ENCODE measurements at places on chromosomes 6 and 20.

GRCh38 chr6:93164781-93165180, 254.6 kb downstream of the EPHA7 start:
- no peak overlapping the region for H3K4me3 ChIP-seq
- no peak overlapping the region for H3K27ac ChIP-seq
- no peaks in the 10 kb centered on the region for H3K4me1 ChIP-seq
- H3K27me3 ChIP-seq = no peaks in the 10 kb centered on the region

GRCh38 chr20:21569586-21569985, 55.7 kb upstream of the NKX2-2 start:
- peaks cover 44% of the 10 kb centered on the region for H3K27me3 ChIP-seq
- H3K27ac ChIP-seq = no peak overlapping the region
- H3K4me1 ChIP-seq = peaks cover 2% of the 10 kb centered on the region
- peaks cover 3% of the 10 kb centered on the region for H3K36me3 ChIP-seq
- no peak for DNase-seq

GRCh38 chr6:35015996-35016395, 125.1 kb downstream of the TCP11 start:
- no peak for DNase-seq
- H3K4me3 ChIP-seq = no peak overlapping the region
- peaks cover 10% of the 10 kb centered on the region for H3K36me3 ChIP-seq

- peaks cover 2% of the 10 kb centered on the region for H3K4me1 ChIP-seq
- no peak overlapping the region for H3K27ac ChIP-seq
- H3K36me3 ChIP-seq = peaks cover 2% of the 10 kb centered on the region
- no peak overlapping the region for H3K4me3 ChIP-seq
These were observed 149.7 kb downstream of the UNC5CL start for GRCh38 chr6:40889137-40889832.

DNA sequence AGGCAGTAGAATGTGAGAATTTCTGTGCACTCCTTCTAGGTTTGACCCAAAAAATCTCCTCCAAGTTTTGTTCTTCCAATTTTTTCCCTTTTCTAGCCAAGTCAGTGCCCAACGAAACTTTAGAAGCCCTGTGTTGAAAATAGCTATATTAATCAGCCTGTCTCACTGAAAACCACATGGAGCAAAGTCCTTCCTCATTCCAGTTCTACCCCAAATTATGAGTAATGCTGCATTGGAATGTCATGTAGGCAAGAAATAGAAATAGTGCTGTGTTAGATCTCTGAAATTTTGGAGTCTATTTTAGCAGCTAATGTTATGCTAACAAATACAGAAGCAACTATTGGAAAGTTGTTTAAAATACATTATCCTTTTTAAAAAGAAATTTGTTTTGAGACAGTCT, 725.5 kb downstream of the TBC1D32 start:
- H3K27ac ChIP-seq = no peak overlapping the region
- no peak for DNase-seq
- no peaks in the 10 kb centered on the region for H3K4me1 ChIP-seq
- no peaks in the 10 kb centered on the region for H3K36me3 ChIP-seq

DNA sequence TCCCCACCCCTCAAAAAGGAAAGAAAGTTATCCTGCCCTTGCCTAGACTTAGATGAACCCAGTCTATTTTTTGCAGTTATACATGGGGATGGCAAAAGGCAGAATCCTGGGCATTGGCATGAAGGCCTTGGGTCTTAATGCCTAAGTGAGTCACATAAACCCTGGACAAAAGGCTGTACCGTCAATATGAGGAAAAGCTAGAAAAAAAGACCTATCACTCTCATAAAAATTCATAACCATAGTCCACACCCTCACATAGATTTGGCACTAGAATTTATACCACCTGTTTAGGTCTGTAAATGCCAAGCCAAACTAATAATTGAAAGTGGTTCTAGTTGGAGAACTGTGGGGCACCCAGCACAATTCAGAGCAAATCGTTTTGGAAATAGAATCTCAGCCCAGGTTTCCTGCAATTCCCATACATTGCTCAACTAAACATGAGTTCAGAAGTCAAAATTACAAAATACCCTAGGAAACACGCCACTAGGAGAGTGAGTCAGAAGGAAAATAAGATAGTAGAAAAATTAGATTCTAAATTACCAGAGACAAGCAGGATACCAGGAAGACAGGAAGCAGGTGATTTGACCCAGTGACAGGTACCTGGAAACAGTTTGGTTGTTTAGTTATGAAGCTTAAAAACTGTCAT, 70.4 kb upstream of the FUCA2 start:
- H3K27me3 ChIP-seq = no peaks in the 10 kb centered on the region
- H3K4me1 ChIP-seq = peaks cover 41% of the 10 kb centered on the region
- no peak for DNase-seq
- H3K36me3 ChIP-seq = no peaks in the 10 kb centered on the region
- H3K4me3 ChIP-seq = no peak overlapping the region

DNA sequence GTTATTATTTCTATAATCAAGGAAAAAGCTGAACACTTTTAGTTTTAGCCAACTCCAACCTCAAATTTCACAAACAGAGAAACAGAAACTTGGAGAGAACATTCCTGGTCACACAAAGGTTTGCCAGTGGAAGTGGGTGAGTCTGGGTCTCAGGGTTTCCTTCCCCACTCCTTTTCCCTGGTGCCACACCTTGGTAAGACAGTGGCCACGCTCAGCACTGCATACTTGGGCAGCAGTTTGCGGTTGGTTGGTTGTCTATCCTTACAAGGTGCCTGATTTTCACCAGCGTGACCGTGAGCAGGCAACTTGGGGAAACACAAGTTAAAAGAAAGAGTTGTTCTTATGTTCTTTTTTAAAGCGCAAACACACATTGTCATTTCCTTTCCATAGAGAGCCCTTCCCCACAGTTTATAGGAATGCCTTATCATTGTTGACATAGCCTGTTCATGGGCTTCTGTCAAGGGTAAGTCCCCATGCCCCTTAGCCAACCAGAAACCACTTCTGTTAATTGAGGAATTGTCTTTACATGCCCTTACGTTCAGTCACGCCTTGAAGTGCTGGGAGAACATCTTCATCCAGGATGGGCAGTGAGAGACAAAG, 82.2 kb downstream of the RIN2 start:
- DNase-seq = no peak
- H3K27me3 ChIP-seq = peaks cover 16% of the 10 kb centered on the region
- H3K4me1 ChIP-seq = no peaks in the 10 kb centered on the region
- no peak overlapping the region for H3K27ac ChIP-seq
- no peak overlapping the region for H3K4me3 ChIP-seq

DNA sequence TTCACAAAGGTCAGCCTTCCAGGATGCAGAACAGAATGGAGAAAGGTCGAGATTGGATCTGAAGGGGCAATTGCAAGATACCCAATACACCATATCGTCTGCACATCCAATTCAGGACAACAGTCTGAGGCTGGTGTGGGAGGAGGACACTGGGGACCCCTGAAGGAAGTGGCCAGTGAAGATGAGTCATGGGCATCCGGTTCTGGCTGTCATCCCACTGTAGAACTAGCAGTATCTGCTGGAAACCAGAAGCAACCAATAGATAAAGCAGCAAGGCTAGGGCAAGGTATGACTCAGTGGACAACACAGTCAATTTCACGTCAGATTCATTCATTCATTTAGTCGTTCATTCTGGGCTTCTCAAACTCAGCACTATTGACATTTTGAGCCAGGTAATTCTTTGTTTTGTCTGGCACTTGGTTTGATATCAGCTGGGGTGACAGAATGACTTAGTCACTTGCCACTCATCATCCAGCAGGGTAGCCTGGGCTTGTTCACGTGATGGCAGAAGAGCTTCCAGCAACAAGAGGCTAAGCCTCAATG, 30.3 kb upstream of the SHLD1 start:
- H3K27me3 ChIP-seq = no peaks in the 10 kb centered on the region
- no peak for DNase-seq
- no peak overlapping the region for H3K27ac ChIP-seq
- H3K36me3 ChIP-seq = no peaks in the 10 kb centered on the region
- peaks cover 20% of the 10 kb centered on the region for H3K4me1 ChIP-seq

DNA sequence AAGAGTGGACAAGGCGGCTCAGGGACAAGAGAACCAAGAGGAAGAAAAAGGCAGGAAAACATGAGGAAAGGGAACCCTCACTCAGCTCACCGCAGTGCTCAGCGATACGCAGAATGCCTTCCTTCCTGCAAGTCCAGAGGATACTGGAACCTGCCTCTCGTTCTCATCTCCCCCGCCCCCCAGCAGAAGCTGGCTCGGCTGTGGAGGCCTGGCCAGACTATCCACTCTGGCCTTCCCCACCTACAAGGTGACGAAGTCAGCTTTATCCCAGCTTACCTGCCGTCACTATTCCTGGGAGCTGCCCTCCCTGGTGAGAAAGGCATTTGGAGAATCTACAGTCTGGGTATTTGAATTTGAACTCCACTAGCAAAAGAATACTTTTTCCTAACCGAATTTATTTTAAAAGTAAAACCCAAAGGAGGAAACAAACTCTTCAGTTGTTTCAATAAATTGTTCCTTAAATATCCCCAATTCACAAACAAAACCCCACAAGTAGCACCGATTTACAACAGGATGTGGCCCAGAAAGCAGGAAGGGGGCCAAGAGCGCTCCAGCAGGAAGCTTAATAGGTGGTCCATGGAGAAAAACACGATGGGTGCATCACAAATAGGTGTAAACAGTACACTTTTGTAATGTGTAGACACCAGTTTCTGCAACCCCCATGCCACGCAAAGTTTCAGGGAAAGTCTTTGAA, 2.1 kb upstream of the DIDO1 start:
- peak overlapping the region; percentile 93 for H3K27ac ChIP-seq
- DNase-seq = no peak
- peak overlapping the region; percentile 96 for H3K4me3 ChIP-seq
- peaks cover 45% of the 10 kb centered on the region for H3K4me1 ChIP-seq
- no peaks in the 10 kb centered on the region for H3K27me3 ChIP-seq
- H3K36me3 ChIP-seq = no peaks in the 10 kb centered on the region

DNA sequence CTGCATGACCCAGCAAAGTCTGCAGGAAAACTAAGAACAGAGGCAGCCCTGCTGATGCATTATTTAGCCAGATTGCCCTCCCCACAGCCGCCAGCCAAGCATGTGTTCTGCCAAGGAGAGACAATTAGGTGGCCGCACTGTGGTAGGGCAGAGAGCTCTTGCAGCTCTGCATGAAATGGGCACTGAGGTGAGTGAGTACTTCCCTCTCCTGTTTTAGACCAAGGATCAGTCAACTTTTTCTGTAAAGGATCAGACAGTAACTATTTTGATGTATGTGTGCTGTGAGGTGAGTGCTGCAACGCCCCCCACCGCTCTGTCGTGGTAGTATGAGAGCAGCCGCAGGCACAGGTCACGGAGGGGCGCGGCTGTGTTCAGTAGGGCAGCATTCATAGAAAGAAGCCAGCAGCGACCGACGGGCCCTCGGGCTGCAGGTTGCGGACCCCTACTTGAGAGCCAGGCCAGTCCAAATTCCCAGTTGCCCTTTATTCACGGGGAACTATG, 23.8 kb upstream of the FAM50B start:
- no peak for DNase-seq
- no peak overlapping the region for H3K4me3 ChIP-seq
- H3K27ac ChIP-seq = no peak overlapping the region
- H3K27me3 ChIP-seq = peaks cover 23% of the 10 kb centered on the region
- no peaks in the 10 kb centered on the region for H3K4me1 ChIP-seq

GRCh38 chr6:112007254-112007653, 46.6 kb upstream of the CCN6 start:
- no peaks in the 10 kb centered on the region for H3K27me3 ChIP-seq
- peaks cover 14% of the 10 kb centered on the region for H3K4me1 ChIP-seq
- H3K27ac ChIP-seq = no peak overlapping the region
- no peaks in the 10 kb centered on the region for H3K36me3 ChIP-seq
- no peak overlapping the region for H3K4me3 ChIP-seq

- DNase-seq = no peak
- peaks cover 13% of the 10 kb centered on the region for H3K27me3 ChIP-seq
- no peak overlapping the region for H3K4me3 ChIP-seq
- peaks cover 2% of the 10 kb centered on the region for H3K36me3 ChIP-seq
- H3K4me1 ChIP-seq = peaks cover 2% of the 10 kb centered on the region
These were observed 82.8 kb downstream of the CCDC170 start for GRCh38 chr6:151576633-151577032.

GRCh38 chr20:50855498-50856474, 60.9 kb downstream of the BCAS4 start:
- H3K27ac ChIP-seq = no peak overlapping the region
- peaks cover 3% of the 10 kb centered on the region for H3K36me3 ChIP-seq
- H3K4me1 ChIP-seq = no peaks in the 10 kb centered on the region
- H3K27me3 ChIP-seq = no peaks in the 10 kb centered on the region

GRCh38 chr6:83756565-83756964, 47.7 kb upstream of the SNAP91 start:
- no peak for DNase-seq
- no peak overlapping the region for H3K27ac ChIP-seq
- H3K4me3 ChIP-seq = no peak overlapping the region
- no peaks in the 10 kb centered on the region for H3K27me3 ChIP-seq

- DNase-seq = no peak
- no peaks in the 10 kb centered on the region for H3K36me3 ChIP-seq
- H3K4me1 ChIP-seq = peaks cover 7% of the 10 kb centered on the region
- no peak overlapping the region for H3K4me3 ChIP-seq
These were observed 43.1 kb downstream of the ZNF217 start for GRCh38 chr20:53550280-53551187.

GRCh38 chr6:106495014-106495413, 134.3 kb downstream of the RTN4IP1 start:
- no peak for DNase-seq
- H3K36me3 ChIP-seq = peaks cover 5% of the 10 kb centered on the region
- no peak overlapping the region for H3K4me3 ChIP-seq
- H3K27me3 ChIP-seq = peaks cover 24% of the 10 kb centered on the region

- H3K4me1 ChIP-seq = no peaks in the 10 kb centered on the region
- no peaks in the 10 kb centered on the region for H3K27me3 ChIP-seq
- no peak for DNase-seq
These were observed 72.4 kb upstream of the BTBD3 start for GRCh38 chr20:11845340-11845739.

- H3K27me3 ChIP-seq = no peaks in the 10 kb centered on the region
- peaks cover 12% of the 10 kb centered on the region for H3K4me1 ChIP-seq
- no peak overlapping the region for H3K27ac ChIP-seq
These were observed 9.6 kb downstream of the LRP11 start for GRCh38 chr6:149854532-149854931.

DNA sequence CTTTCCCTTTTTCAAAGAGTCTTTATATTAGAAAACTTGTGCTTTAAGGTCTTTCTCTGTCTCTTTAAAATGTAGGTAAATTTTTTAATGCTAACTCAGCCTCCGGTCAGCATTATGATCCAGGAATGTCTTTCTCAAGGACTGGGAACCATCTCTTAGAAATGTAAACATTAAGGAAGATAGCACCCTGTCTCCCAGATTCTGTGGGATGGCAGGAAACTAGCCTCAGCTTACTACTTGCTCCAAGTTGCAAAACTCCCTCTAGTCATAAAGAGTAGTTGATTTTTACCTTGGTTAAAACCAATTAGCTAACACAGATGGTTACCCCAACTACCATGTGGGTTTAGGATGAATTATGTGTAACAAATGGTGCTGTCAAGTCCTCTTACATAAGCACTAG, 4.7 kb upstream of the TAAR1 start:
- no peak overlapping the region for H3K4me3 ChIP-seq
- peaks cover 12% of the 10 kb centered on the region for H3K27me3 ChIP-seq
- DNase-seq = no peak

Data from T-helper 17 cell (primary cell).